ENCODE measurements at places on chromosomes 5 and 9.

GRCh38 chr9:19461135-19461534 lies 52.3 kb downstream of the ACER2 start:
- DNase-seq = no peak

- no peak for DNase-seq
These were observed 30.7 kb downstream of the SPIN1 start for GRCh38 chr9:88418715-88419540.

GRCh38 chr9:116152390-116152789 lies 1.2 kb upstream of the PAPPA start:
- no peak for DNase-seq

- no peak for DNase-seq
These were observed 461.7 kb downstream of the CHSY3 start for GRCh38 chr5:130365956-130366355.

DNA sequence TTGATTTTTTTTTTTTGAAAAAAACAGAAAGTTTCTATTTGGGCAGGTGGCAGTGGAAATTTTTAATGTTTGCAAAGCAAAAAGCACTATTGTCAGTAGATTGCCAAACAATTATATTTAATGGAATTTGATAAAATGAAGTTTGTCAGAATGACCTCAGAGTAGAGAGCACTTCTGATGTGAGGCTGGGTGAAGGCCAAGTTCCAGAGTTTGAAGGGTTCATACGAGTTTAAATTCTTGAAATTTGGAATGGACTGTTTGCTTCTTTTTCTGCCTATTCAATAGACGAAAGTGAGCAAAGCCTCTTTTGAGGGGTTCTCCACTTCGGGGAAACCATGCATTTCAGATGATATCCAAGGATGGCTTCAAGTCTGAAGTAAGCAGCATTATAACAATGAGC lies 7.4 kb downstream of the SHC3 start:
- DNase-seq = no peak

GRCh38 chr5:29161399-29162291 lies 2031.8 kb upstream of the CDH6 start:
- DNase-seq = no peak

GRCh38 chr5:22611327-22611726 lies 241.8 kb downstream of the CDH12 start:
- no peak for DNase-seq

DNA sequence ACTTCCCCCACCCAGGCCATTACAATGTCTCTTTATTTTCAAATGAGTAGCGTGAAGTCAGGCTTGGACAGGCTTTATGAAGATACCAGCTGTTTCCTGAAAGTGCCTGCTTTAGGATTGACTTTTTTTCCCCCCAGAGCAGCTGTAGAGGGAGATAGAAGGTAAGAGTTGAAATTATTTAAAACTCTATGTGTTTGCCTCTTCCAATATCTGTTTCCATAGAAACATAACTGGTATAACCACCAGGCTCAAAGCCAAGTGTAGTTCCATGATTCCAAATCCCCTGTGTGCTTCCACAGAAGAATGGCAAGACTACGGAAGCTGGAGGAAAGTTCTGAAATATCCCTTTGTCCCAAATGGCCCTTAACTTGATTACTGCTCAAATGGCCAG lies 87.4 kb upstream of the TBC1D2 start:
- no peak for DNase-seq

DNA sequence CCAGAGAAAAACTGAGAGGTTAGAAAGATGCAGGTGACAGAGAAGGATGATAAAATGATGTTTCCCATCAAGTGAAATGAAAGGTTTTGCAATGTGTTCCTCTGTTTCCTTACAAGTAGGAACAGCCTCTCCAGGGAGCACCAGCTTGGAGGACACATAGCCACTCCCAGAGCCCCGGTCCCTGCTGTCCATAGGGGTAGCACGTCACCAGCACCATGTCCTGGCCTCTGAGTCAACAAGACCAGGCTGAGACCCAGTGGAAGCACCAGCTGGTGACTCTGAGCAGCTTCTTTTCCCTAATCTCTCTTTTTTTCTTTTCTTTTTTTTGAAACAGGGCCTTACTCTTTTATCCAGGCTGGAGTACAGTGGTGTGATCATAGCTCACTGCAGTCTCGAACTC lies 19.4 kb upstream of the HMCN2 start:
- no peak for DNase-seq

GRCh38 chr5:180340856-180341255 lies 12.3 kb downstream of the GFPT2 start:
- no peak for DNase-seq

- DNase-seq = no peak
These were observed 745.3 kb upstream of the CHD1 start for GRCh38 chr5:99674101-99674500.

- DNase-seq = no peak
These were observed 45.8 kb upstream of the SEMA4D start for GRCh38 chr9:89543621-89544278.

GRCh38 chr5:14343376-14343775 lies 200.2 kb downstream of the TRIO start:
- no peak for DNase-seq

DNA sequence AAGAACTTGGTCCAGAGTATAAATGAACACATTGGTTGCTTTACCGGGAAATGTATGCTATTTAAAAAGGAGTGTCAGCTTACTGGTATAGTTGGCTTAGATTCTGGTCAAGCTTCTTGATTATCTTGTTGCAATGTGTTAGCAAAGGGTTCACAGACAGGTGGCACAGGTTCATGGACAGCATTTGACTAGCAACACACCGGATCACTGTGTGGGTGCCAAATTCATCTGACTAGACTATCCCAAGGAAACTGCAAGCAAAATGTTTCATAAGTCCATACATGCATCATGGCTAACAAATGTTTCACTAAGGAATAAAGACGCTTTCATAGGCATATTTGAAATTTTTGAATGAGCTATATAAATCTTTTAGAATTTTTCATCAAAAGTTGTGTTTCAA lies 274.1 kb downstream of the PLK2 start:
- DNase-seq = no peak

DNA sequence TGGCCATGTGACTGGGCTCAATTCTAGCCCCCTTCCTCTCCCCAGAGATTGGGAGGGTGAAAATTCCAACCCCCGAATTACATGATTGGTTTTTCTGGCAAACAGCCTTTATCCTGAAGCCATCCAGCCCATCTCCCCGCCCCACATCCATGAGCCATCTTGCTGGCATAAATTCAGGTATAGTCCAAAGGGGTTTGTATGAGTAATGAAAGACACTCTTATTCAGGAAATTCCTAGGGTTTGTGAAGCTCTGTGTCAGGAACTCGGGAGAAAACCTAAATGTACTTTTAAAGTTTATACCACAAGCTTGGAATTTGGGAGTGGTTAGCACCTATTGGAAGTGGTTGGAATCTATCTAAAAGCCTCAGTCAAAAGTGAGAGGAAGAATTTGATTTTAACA lies 80.6 kb upstream of the SIMC1 start:
- DNase-seq = peak; percentile 68

- DNase-seq = peak; percentile 78
These were observed 17.2 kb upstream of the GCNT1 start for GRCh38 chr9:76441551-76442322.

GRCh38 chr9:81804306-81804705 lies 115.0 kb upstream of the TLE1 start:
- no peak for DNase-seq

DNA sequence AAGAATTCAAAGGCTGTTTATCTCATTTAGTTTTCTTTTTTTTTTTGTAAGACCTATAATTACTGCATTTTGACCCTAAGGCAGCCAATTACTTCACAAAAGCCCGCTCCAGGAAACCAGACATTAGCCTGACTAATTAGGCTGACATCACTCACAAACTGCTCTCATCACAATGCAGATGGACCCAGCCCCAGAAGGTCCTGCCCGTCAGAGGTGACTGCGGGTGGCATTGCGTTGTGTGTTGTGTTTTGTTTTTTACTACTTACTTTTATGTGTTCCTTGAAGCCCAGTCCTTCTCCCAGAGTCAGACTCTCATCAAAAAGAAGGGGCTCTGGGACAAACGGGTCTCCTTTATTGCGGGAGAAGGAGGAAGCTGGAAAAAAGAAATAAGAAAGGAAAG lies 172.2 kb downstream of the HSD17B3 start:
- no peak for DNase-seq

GRCh38 chr5:9953691-9954090 lies 296.0 kb downstream of the ATPSCKMT start:
- DNase-seq = no peak

- DNase-seq = no peak
These were observed 113.7 kb downstream of the GABRB2 start for GRCh38 chr5:161432798-161433197.

DNA sequence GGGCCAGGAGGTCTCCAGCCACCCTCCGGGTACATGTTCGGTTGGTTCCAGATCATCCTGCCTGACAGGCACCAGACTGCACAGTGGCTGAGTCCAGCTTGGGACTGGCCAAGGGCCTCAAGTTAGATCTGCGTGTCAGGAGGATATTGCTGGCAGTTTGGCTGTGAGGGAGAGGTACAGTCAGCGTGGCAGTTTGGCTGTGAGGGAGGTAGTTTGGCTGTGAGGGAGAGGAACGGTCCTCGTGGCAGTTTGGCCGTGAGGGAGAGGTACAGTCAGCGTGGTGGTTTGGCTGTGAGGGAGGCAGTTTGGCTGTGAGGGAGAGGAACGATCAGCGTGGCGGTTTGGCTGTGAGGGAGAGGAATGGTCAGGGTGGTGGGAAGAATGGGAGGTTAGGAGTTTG lies 39.0 kb downstream of the CACNA1B start:
- DNase-seq = no peak

GRCh38 chr9:126703002-126703865 lies 89.5 kb downstream of the LMX1B start:
- no peak for DNase-seq

DNA sequence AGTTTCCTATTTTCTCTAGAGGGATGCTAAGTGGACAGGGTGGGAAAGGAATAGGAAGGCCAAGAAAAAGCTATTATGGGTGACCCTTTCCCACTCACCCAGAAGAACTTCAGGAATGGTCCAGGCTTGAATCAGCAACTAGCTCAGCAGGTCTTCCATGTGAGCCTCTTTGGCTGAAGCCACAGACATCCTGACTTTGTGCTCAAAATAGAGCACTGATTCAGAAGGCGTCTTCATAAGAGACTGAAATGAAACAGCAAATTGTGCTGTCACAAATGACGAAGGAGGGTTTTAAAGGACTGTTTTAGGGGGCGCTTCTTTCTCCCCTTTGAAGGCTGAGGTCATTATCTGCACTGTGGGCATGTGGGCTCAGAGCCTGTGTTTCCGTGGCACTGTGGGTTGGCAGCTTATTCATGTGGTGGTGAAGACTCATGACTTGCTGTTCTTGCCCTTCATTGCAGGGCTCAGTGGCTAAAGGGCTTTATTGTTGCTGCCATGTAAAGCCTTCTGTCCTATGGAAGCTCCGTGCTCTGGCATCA lies 65.8 kb upstream of the NFIL3 start:
- peak; percentile 90 for DNase-seq

- no peak for DNase-seq
These were observed 351.2 kb upstream of the C9orf72 start for GRCh38 chr9:27924502-27924901.

DNA sequence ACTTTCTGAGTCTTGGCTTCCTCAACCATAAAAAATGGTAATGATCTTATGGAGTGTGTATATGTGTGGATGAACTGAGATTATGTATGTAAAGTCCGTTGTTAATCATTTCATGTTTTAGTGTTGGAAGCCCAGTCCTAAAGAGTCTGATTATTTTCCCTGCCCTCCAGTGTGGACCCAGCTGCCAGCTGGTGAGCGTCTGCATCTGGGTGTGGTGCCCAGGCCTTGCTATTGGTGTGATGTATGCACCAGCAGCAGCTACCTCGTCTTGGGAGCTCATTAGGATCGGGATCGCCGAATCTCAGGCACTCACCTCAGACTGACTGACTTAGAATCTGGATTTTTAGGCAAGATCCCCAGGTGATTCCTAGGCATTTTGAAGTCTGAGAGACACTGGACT lies 63.8 kb downstream of the LRRC70 start:
- DNase-seq = no peak

- no peak for DNase-seq
These were observed 63.5 kb downstream of the GPR21 start for GRCh38 chr9:123096987-123097386.

GRCh38 chr5:173974688-173975239 lies 14.2 kb upstream of the C5orf47 start:
- no peak for DNase-seq

GRCh38 chr5:118989816-118990215 lies 1.5 kb upstream of the DTWD2 start:
- DNase-seq = no peak

GRCh38 chr5:174844971-174845370 lies 120.6 kb downstream of the MSX2 start:
- DNase-seq = no peak

GRCh38 chr9:107316795-107317661 lies 33.9 kb downstream of the RAD23B start:
- DNase-seq = no peak

GRCh38 chr5:37918424-37918823 lies 78.6 kb upstream of the GDNF start:
- no peak for DNase-seq

- no peak for DNase-seq
These were observed 33.6 kb upstream of the SARDH start for GRCh38 chr9:133771486-133772482.

GRCh38 chr5:158022837-158023236 lies 163.9 kb upstream of the CLINT1 start:
- DNase-seq = no peak

- DNase-seq = no peak
These were observed 11.2 kb downstream of the CDHR2 start for GRCh38 chr5:176560364-176560763.

GRCh38 chr5:173011566-173011965 lies 28.0 kb downstream of the ATP6V0E1 start:
- no peak for DNase-seq

DNA sequence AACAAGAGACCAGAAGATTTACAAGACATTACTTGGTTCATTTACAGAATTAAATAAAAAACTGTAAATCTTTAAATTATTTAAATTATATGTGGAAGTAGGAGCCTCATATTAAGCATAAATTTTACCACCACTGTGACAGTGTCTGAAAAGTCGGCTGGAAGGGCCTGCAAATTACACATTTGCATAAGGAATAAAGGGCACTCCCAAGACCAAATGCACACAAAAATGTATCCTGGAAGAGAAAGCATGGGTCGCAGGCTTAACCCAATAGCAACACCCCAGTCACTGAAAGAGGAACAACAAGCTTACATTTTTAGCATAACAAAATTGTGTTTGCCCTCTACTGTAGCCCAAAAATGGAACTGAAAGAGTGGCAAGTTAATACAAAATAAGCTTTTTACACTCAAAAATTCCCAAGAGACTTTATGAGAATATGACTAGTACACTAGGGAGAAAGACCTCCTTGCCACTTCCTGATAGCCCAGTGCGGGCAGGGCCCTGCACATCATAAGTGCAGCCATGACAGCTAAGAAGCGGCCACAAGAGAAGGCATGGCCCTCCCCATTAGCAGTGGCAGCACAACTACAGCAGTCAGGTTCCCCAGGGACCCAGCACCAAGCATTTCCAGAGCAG lies 482.0 kb downstream of the DTWD2 start:
- no peak for DNase-seq

DNA sequence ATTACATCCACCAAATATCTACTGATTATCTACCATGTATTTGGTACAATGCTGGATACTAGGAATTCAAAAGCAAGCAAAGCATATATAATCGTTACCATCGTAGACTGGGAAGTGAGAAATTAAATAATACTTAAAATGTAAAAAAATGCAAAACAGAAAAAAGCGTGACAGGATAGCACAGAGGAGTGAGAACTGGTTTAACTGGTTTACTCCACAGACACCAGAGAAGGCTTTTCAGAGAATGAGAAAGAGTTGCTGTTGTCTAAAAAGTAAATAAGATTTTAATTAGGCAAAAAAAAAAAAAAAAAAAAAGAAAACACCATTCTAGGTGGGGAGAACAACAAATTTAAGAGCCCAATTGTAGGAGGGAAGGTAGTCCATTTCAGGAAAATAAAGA lies 657.9 kb upstream of the ST8SIA4 start:
- DNase-seq = no peak
